ENCODE measurements at places on chromosomes 2 and 18.

DNA sequence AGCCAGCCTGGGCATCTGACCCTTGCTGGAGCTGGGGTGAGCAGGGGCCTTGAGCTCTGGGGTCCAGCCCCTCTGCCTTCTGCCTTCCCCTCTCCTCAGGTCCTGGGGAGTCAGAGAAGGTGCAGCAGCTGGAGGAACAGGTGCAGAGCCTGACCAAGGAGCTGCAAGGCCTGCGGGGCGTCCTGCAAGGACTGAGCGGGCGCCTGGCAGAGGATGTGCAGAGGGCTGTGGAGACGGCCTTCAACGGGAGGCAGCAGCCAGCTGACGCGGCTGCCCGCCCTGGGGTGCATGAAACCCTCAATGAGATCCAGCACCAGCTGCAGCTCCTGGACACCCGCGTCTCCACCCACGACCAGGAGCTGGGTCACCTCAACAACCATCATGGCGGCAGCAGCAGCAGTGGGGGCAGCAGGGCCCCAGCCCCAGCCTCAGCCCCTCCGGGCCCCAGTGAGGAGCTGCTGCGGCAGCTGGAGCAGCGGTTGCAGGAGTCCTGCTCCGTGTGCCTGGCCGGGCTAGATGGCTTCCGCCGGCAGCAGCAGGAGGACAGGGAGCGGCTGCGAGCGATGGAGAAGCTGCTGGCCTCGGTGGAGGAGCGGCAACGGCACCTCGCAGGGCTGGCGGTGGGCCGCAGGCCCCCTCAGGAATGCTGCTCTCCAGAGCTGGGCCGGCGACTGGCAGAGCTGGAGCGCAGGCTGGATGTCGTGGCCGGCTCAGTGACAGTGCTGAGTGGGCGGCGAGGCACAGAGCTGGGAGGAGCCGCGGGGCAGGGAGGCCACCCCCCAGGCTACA, 3.8 kb downstream of the EMILIN1 start:
- DNase-seq, result no peak

DNA sequence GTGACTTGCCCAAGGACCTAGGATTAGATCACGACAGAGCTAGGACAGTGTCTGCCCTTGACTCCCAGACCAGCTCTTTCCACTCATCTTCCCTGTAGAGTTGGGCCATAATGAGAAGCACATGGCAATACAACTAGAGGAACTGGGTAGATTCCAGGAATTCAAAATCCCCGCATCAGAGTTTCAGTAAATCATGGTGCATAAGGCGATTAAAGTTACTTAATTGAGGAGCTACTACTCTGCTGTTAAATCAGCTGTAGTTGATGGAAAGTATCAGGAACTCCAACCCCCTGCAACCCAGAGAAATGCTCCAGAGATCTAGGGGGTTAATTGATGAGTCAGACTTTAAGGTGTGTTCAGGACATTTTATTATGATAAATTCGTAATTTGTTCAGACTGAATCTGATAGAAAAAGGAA, 5.7 kb downstream of the ANTXR1 start:
- DNase-seq, result no peak

DNA sequence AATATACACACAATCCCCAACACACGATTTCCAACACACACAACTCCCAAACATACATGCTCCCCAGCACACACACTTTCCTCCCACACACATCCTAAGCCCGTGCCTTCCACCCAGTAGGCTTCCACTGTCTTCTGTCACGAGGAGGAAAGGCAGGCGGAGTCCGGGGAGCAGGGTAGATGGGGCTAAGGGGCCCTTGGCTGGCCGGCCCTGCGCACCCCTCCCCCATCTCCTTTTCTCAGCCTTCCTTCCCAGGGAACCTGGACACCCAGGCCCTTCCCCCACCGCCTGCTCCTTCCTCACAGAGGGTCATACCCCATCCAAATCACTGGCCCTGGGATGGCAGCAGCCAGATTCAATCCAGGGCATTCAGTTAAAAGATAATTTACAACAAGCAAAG, 3.4 kb upstream of the PDCD1 start:
- no peak for DNase-seq

DNA sequence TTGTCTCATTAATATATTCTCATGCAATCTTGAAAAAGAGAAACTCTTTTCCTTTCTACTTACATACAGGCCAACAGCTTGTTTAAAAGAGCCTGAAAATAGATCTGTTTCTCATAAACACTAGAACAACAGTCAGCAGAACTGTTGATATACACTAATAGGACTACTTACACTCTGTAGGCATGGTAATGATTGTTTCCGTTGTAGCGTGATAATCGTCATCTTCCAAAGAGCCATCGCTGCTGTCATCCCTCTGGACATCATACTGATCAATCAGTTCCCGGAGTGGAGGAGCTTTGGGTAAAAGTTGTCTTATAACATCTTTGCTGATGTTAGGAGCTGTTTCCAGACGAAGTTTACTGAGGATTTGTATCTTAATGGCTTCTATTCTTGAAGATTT, 476 bp downstream of the MSTN start:
- DNase-seq, result no peak

DNA sequence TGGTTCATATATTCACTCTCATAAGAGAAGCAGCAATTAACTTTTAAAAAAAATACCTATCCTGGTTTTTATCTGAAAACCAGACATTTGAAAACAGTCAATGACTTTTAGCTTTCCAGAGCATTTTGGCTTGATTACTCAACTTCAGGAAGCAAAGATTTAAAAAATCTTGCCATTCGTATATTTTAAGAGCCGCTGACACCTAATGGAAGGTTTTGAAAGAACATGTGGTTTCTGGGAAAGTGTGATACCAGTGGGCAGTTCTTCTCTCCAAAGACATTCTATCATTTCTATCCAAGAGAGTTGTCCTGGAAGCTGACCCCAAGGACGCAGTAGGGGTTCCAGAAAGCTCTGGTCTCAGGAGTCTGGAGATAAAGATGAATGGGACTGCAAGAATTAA, 234.7 kb downstream of the TTC32 start:
- no peak for DNase-seq

DNA sequence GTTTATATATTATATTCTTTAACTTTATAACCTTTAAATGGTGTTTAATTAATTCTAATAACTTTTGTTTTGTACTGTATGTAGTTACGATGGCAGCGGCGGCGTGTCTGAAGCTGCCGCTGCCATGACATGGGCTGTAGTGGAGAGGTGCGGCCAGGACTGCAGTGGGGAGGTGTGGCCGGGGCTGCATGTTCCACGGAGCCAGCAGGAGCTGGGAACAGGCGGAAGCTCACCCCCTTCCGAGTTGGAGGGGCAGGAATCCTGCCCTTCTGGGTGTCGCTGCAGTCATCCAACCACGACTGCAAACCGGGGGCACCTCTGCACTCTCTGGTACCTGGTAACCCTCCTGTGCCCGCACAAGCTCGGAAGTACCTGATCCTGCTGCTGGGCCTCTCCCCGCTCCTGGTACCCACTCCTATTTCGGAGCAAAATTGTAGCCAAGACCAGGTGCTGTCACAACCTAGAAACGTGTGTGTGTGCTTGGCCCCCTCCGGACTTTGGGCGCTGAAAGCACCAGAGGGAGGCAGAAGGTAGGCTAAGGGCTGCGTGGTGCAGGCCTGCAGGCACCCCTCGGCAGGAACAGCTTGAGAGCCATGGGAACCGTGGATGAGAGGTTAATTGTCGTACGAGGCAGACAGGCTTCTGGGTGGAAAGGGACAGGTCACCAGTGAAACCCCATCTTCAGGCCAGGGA, 1329.7 kb upstream of the SLC39A10 start:
- no peak for DNase-seq

- DNase-seq, result no peak
Measured at GRCh38 chr2:173657996-173658717, 303.5 kb downstream of the CDCA7 start.

GRCh38 chr18:63003899-63004298, 288.6 kb downstream of the PHLPP1 start:
- no peak for DNase-seq

DNA sequence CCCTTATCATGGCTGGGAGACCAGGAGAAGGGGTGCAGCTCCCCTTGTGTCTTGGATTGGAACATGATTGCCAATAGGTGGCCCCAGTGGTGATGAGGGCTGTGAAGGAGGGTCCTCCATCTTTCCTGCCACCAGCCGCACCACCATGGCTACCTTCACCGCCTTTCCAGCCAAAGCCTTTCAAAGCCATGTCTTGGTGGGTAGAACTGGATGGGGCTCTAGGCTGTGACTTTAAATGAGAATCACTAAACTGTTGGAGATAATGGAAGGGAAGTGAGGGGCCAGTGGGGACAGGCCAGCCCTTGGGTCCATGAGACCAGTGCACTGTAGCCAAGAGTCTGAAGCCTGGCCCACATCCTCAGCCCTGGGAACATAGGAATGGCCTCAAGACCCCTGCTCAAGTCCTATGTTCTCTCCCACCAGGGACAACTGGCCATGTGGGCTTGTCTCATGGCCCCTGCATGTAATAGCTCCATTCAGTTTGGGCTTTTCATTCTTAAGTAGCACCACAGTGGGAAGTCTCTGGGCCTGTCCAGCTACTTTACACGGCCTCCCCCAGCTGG, 345.7 kb downstream of the DYSF start:
- DNase-seq, result no peak

DNA sequence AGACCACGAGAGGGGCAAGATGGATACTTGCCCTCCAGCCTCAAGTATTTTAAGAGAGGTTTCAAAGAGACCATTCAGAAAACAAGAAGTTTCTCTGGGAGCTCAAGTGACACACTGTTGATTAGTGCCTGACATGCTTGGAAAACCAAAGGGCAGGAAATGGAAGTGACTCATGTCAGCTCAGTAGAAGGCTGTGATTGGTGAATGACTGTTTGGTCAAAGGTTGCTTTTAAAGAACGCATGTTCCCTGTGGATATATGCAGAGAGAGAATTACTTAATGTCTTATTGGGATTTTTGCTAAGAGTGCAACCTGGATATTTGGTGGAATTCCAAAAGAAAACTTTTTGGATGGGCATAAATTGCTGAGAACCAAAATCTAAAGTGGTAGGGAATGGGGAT, 549.9 kb downstream of the XIRP2 start:
- DNase-seq, result no peak

GRCh38 chr2:47310801-47311560, 92.0 kb upstream of the MSH2 start:
- no peak for DNase-seq

- no peak for DNase-seq
Measured at GRCh38 chr2:209141142-209141541, 282.7 kb upstream of the MAP2 start.

DNA sequence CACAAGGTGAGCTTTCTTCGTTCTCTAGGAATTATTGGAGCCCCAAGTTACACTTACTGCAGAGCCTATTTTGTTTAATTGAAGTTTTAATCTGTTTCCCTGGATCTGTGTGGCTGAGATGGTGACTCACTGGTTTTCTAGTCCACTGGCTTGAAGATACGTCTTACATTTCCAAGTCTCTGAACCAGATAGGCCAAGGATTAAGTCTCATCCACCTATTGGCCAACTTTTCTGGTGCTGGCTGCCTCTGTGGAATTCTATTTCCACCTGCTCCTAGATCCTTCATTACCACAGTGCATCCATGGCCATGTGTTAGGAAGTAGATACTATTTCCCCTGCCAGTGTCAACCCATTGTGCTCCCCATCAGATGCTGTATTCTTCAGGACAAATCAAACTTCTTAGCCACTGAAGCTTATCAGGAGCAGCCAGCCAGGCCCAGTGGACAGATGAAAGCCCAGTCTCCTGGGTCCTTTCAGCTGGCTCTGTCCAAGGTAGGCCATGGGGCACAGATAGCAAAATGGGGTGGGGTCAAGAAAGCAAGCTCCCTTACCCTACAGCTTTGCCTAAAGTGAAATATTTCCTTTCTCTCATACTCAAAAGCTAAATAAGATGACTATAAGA, 198.8 kb upstream of the TCF4 start:
- no peak for DNase-seq

DNA sequence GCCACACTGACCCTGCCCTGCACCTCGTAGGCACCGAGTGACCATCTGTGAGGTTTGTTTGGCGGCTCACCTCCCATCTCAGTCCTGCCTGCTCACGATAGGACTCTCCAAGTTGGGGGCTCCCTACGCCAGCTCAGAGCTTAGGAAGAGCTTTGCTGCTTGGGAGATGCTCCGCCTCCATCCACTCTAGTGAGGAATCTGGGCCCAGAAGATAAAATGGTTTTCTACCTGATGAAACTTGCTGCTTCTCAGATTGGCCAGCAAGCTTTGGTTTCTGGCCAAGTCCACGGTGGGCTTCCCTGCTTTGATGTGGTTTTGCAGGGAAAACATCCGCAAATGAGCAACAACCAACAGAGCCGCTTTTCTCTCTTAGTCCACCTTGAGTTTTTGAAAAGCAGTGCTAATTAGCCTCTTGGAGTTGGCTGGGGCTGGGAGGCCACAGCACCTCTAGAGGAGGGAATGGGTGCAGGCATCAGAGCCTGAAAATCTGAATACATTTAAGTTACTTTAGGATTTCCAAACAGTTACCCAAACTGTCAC, 42.2 kb downstream of the THNSL2 start:
- DNase-seq, result no peak

Measured in stimulated activated CD8-positive, alpha-beta memory T cell treated with anti-CD3 and anti-CD28 coated beads, Interleukin-4, amount 100 ng/mL, for 4 hours (primary cell).